ENCODE measurements at places on chromosomes 7 and 10. TPM values are rescaled to one million over a fixed set of nuclear protein-coding genes. Genes with fewer than 3 reads are reported as not detected.

The PTPRZ1 gene
- not detected for total RNA-seq

The BAMBI gene
- total RNA-seq, result not detected

The GOLGA7B gene
- total RNA-seq, result 2.8 TPM

The HOXA6 gene
- not detected for total RNA-seq

The PLEKHS1 gene
- 0.81 TPM for total RNA-seq

The ABCB4 gene
- total RNA-seq, result 0.20 TPM

The NPTX2 gene
- total RNA-seq, result not detected

The CFAP46 gene
- 0.19 TPM for total RNA-seq

The CALCR gene
- total RNA-seq, result not detected

The RPA3 gene
- total RNA-seq, result 76.7 TPM

The CFAP69 gene
- 0.21 TPM for total RNA-seq

The CCDC136 gene
- total RNA-seq, result 23.8 TPM

The XPNPEP1 gene
- 98.8 TPM for total RNA-seq

The DEPP1 gene
- 0.53 TPM for total RNA-seq

The CTAGE8 gene
- total RNA-seq, result not detected

Measured in natural killer cell treated with Interleukin-12 subunit alpha and Interleukin-12 subunit beta and Interleukin-15 and Interleukin-18, amount 100 ng/mL, for 72 hours (primary cell).